ENCODE measurements at places on chromosomes 5 and 9. TPM values are rescaled to one million over a fixed set of nuclear protein-coding genes. Genes with fewer than 3 reads are reported as not detected.
A peak's percentile ranks its signal among the peaks of the same experiment; 100 is the strongest.

- no peak for DNase-seq
These were observed 93.6 kb downstream of the COL23A1 start for GRCh38 chr5:178496642-178497041.

The FAM114A2 gene
- total RNA-seq = 5.5 TPM

- DNase-seq = no peak
These were observed 45.6 kb upstream of the PTGER4 start for GRCh38 chr5:40634154-40634553.

The GLRA1 gene
- not detected for total RNA-seq

GRCh38 chr9:91972711-91973110 lies 22.7 kb upstream of the ROR2 start:
- no peak for DNase-seq

The FOXE1 gene
- 0.35 TPM for total RNA-seq

- DNase-seq = no peak
These were observed 446.1 kb upstream of the CDH6 start for GRCh38 chr5:30747412-30747811.

DNA sequence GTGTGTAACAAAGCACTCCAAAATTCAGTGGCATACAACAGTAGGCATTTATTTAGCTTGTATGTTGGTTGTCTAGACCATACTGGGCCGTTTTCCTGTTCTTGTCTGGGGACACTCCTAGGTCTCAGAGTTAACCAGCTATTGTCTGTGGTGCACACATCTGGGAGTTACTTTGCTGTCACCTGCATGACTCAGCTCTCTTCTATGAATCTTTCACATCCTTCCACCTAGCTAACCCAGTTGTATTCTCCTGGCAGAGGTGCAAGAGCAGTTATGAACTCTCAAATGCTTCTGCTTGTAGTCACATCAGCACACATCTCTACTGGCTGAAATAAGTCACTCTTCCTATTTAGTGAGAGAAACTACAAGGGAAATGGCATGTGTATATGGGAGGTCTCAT lies 138.1 kb downstream of the BAAT start:
- no peak for DNase-seq

- no peak for DNase-seq
These were observed 41.0 kb downstream of the STOM start for GRCh38 chr9:121328876-121329681.

DNA sequence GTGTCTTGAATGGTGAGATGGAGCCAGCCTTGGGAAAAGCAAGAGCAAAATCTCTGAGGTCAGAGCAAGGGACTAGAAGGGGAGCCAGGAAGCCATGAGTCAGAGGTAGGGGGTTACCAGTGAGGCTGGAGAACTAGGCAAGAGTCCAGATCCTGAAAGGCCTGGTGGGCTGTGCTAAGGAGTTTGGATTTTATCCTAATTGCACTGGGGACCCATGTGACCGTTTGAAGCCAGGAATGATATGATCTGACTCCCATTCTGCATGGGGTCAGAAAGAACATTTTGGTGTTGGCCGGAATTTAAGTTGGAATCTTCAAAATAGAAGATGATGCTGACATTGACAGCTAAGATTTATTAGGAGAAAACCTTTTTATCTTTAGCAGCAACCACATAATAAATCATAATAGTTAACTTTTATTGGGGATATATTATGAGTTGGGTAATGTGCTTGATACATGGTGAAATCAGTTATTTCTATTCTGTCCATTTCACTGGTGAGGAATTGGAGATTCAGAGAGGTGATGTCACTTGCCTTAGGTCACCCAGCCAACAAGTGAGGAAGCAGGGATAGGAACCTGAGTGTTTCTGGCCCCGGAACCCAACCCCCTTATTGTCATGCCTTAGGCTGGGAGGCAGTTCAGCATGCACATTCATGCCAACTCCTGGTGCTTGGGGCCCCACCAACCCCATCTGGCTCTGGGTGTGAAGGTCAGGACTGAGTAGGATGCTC lies 61.5 kb upstream of the RARS1 start:
- no peak for DNase-seq

DNA sequence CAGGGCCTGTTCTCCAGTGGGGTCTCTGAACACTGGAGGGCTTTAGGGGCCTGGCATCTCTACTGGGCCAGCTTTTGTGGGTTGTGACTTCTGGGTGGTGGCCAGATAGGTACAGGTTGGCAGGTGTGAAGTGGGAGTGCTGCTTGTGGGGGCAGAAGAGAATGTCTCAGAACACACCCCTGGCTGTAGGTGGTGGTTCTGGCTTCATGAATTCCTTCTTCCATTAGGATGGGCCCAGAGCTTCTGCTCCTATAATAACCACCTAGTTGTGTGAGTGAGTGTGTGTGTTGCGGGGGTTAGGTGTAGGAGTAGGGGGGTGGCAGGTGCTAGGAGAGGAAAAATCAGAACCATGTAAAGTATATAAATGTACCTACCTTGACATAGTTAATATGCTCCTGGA lies 1.6 kb downstream of the PDZD2 start:
- DNase-seq = no peak

DNA sequence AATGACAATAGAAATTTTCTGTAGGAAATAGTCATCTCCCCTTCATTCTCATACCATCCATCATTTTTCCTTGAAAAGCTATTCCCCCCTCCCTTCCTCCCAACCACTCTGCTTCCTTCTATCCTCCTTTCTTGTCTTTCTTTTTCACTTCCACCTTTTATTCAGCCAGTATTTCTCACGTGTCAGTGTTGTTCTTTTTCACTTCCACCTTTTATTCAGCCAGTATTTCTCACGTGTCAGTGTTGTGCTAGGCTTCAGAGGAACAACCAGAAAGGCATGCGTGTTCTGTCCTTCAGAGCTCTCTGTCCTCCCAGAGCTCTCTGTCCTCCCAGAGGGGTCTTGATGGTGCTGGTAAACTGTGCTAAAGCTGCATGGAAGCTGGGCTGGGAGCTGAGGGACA lies 419.6 kb downstream of the GADD45G start:
- no peak for DNase-seq

- peak; percentile 52 for DNase-seq
These were observed 93.1 kb upstream of the S1PR3 start for GRCh38 chr9:88898039-88898720.

All from epithelial cell of proximal tubule (primary cell).